ENCODE measurements at places on chromosomes 6 and 20.

DNA sequence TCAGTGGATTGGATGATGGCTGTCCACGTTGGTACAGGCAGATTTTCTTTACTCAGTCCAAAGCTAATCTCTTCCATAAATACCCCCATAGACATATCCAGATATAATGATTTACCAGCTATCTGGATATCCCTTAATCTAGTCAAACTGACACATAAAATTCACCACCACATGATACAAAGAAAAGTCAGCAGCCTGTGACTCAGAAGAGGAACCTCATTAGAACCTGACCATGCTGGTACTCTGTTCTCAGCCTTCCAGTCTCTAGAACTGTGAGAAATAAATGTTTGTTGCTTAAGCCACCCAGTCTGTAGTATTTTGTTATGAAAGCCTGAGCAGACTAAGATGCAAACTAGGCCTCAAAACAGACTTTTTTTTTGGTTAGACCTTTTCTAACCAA lies 431.3 kb upstream of the RNF217 start:
- H3K4me3 ChIP-seq: no peak overlapping the region
- no peaks in the 10 kb centered on the region for H3K4me1 ChIP-seq
- H3K36me3 ChIP-seq: no peaks in the 10 kb centered on the region
- no peak overlapping the region for H3K27ac ChIP-seq

GRCh38 chr6:167441715-167442206 lies 116.9 kb downstream of the TTLL2 start:
- no peaks in the 10 kb centered on the region for H3K36me3 ChIP-seq
- H3K27ac ChIP-seq: no peak overlapping the region
- no peaks in the 10 kb centered on the region for H3K4me1 ChIP-seq
- H3K4me3 ChIP-seq: no peak overlapping the region

GRCh38 chr6:83470001-83470400 lies 39.1 kb upstream of the ME1 start:
- H3K4me1 ChIP-seq: no peaks in the 10 kb centered on the region
- H3K4me3 ChIP-seq: no peak overlapping the region
- DNase-seq: no peak
- H3K27me3 ChIP-seq: no peaks in the 10 kb centered on the region
- H3K27ac ChIP-seq: no peak overlapping the region

DNA sequence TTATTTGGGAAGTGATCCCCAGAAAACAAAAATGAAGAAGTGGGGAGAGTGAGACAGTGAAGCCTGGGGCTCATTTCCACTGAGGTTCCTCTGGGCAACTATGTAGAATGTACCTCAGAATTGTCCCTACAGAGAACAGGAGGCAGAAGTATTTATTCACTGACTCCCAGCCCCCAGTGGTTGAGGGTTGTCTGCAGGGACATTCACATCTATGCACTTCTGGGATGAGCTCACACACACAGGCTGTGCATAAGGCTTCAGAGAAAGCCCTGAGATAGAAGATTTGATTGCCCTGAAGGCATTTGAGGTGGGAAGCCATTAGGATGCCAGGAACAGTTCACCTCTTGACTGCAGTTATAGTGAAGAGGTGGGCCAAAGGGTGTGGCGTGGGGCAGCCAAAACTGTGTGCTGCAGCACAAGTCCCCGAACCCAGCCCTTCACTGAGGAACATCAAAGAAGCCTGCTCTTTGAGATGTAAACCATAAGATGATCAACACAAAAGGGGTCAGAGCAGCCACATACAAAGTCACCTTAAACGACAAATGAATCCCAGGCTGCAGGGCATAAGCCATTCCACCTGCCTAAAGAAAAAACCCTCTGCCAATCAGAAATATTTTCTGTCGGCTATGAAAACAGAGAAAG lies 853.8 kb upstream of the FLRT3 start:
- no peaks in the 10 kb centered on the region for H3K36me3 ChIP-seq
- H3K27me3 ChIP-seq: no peaks in the 10 kb centered on the region
- no peaks in the 10 kb centered on the region for H3K4me1 ChIP-seq
- DNase-seq: no peak

- H3K36me3 ChIP-seq: no peaks in the 10 kb centered on the region
- DNase-seq: peak; percentile 57
- H3K4me1 ChIP-seq: no peaks in the 10 kb centered on the region
- H3K4me3 ChIP-seq: no peak overlapping the region
- no peak overlapping the region for H3K27ac ChIP-seq
- no peaks in the 10 kb centered on the region for H3K27me3 ChIP-seq
Observed at GRCh38 chr6:76682842-76683241, 610.4 kb upstream of the IMPG1 start.

- H3K4me1 ChIP-seq: peaks cover 51% of the 10 kb centered on the region
Observed at GRCh38 chr20:51429144-51429482, 113.4 kb downstream of the NFATC2 start.

DNA sequence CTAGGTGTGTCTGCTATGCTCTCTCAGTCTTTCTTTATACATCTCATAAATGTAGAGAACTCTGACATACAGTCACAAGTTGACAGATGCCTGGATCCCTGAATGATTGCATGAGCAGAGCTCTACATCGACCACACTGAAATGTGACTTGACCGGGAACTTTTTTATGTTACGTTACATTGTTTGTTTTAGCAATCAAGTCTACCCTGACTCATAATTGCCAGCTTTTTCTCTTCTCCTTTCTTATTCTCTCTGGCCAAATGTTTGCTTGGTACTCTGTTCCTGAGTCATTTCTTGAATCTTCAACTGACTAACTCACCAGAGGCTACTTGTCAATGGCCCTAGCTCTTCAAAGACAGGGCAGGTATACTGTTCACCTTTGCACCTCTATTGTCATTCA lies 213.6 kb upstream of the DTNBP1 start:
- H3K27me3 ChIP-seq: no peaks in the 10 kb centered on the region
- H3K4me1 ChIP-seq: peaks cover 20% of the 10 kb centered on the region
- no peak for DNase-seq
- H3K4me3 ChIP-seq: no peak overlapping the region
- H3K27ac ChIP-seq: no peak overlapping the region
- no peaks in the 10 kb centered on the region for H3K36me3 ChIP-seq

GRCh38 chr20:57410398-57410920 lies 19.3 kb downstream of the RBM38 start:
- peaks cover 23% of the 10 kb centered on the region for H3K36me3 ChIP-seq
- peaks cover 15% of the 10 kb centered on the region for H3K4me1 ChIP-seq
- no peak overlapping the region for H3K4me3 ChIP-seq
- peak; percentile 72 for DNase-seq
- H3K27ac ChIP-seq: 0 out of 2 replicates have a peak overlapping the region, but pooled peaks have one; percentile 24

GRCh38 chr6:106162921-106163320 lies 76.8 kb downstream of the PRDM1 start:
- H3K4me3 ChIP-seq: no peak overlapping the region
- no peaks in the 10 kb centered on the region for H3K27me3 ChIP-seq
- peaks cover 15% of the 10 kb centered on the region for H3K4me1 ChIP-seq

- H3K4me3 ChIP-seq: no peak overlapping the region
- 0 out of 2 replicates have a peak, but pooled peaks cover 4% of the 10 kb centered on the region for H3K4me1 ChIP-seq
- DNase-seq: no peak
- H3K27ac ChIP-seq: no peak overlapping the region
- H3K36me3 ChIP-seq: no peaks in the 10 kb centered on the region
Observed at GRCh38 chr6:15351631-15352030, 105.8 kb downstream of the JARID2 start.

- no peak overlapping the region for H3K4me3 ChIP-seq
- H3K36me3 ChIP-seq: no peaks in the 10 kb centered on the region
- DNase-seq: no peak
Observed at GRCh38 chr20:34079818-34080217, 32.2 kb downstream of the EIF2S2 start.

- peak; percentile 65 for DNase-seq
- no peaks in the 10 kb centered on the region for H3K27me3 ChIP-seq
- H3K4me1 ChIP-seq: peaks cover 38% of the 10 kb centered on the region
- peak overlapping the region; percentile 80 for H3K4me3 ChIP-seq
- peaks cover 7% of the 10 kb centered on the region for H3K36me3 ChIP-seq
Observed at GRCh38 chr20:64082126-64082731, 2.0 kb downstream of the LKAAEAR1 start.

DNA sequence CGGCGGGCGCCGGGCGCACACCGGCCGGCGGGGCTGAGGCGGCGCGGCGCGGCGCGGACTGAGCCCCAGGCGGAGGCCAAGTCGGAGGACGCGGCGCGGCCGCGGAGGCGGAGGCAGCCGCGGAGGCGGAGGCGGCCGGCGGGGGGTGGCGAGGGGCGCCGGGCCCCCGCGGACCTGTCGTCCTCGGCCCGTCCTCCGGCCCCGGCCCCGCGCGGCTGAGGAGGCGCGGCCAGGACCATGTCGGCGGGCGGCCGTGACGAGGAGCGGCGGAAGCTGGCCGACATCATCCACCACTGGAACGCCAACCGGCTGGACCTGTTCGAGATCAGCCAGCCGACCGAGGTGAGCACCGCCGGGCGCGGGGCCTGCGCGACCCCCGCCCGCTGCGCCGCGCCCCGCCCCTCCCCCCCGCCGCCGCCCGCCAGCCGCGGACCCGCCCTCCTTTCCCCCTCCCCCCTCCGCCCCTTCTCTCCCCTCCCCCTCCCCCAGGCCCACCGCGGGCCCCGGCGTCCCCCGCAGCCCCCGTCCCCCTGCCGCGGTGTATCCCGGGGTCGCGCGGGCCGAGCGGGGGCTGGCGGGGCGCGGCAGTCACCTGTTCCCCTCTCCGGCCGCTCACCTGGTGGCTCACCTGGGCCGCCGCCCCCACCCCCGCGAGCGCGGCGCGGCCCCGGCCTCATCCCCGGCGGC lies at the start of gene AFDN:
AFDN (plus strand) TSS at position 16 of the 687 bp plus-strand sequence; CDS start at position 238, 222 bp downstream.
- peak within 1 kb of the TSS; percentile 72 for H3K4me3 ChIP-seq
- H3K4me1 ChIP-seq: peaks cover 13% of the 10 kb centered on the region
- DNase-seq: no peak
- H3K36me3 ChIP-seq: no peaks in the 10 kb centered on the region
